Stimulated activated naive B cell treated with anti-CD40 and anti-IgM and Interleukin-4, amounts not matched to agents 10 μg/mL and 1 μg/mL and 100 μg/mL, for 72 hours (primary cell): ENCODE measurements at places on chromosomes 3 and 15.
A peak's percentile ranks its signal among the peaks of the same experiment; 100 is the strongest.

- DNase-seq, result no peak
Observed at GRCh38 chr15:100101426-100102089, 240.2 kb downstream of the ADAMTS17 start.

GRCh38 chr3:2944628-2945027 is 165.5 kb downstream of the IL5RA start:
- DNase-seq, result no peak

DNA sequence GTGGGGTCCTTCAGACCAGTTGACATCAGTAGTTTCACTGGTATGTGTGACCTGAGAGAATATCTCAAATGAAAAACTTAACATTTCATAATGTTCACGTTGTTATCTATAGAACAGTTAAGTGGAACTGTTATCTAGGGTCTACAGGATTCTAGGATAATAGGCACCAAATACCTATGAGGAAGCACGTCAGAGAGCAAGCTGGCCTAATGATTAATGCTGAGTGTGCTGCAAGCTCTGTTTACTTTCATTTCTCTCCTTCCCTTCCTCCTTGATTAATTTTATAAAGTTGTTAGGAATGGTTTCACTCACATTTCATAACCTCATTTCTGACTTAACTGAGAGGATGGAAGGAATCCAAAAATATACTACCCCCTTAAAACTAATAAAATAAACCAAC is 362.5 kb upstream of the ZNF717 start:
- DNase-seq, result no peak

DNA sequence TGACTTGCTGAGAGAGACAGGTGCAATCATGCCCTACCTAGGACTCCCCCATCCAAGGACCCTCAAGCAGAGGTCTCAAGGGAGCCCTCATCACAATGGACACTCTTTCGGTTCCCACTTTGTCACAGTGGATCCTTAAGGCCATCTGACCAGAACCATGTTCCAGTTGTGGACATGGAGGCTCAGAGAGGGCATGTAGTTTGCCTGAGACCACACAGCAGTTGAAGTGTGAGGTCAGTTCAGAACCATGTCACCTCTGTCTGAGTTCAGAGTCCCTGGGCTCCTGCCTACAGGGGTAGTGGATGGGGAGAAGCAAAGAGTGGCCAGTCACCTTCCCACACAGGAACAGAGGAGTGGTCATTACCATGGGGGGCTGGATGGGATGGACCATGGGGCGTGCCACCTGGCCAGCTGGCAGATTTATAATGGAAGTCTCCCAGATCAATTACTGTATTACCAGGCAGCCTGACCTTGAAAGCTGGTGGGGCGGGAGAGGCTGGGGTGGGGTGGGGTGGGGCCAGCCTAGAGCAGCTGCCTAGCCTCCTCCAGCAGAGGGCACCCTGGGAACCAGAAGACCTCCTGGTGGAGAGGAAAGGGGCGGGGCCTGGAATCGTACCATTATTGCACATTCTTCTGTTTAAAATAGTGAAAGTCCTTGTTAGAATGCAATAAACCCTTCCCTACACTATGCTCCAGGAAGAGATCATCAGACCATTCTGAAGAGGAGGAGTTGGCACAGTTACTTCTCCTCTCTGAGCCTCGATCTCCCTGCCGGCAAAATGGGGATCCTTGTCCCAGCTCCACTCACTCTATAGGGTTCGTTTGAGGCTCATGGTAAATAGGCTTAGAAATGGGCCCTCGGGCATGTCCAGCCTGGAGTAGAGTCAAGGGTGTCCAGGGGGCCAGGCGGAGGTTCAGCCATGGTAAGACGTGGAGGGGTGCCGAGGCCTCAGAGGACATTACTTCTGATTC is 26.9 kb upstream of the LINGO1 start:
- DNase-seq, result no peak

- DNase-seq, result peak; percentile 76
Observed at GRCh38 chr3:36969540-36970432, 23.1 kb downstream of the EPM2AIP1 start.

DNA sequence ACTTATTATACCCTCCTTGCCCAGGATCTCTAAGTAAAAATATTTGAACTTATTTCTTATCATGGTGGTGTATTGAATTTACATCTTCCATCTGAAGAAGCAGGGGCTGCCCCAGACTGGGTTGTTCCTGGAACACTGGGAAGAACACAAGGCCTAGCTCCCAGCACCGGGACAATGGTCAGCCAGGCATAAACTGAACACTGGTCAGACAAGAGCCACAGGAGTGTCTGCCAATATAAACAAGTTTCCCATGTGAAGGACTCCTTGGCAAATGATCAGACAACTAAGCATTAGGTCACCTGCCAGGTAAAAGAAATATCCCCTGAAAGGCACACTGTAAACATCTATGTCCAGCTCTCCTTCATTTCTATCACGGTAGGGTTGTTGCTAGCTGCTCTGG is 172.4 kb downstream of the ATP8B4 start:
- DNase-seq, result no peak

- no peak for DNase-seq
Observed at GRCh38 chr3:133899311-133899710, 3.6 kb upstream of the RAB6B start.

DNA sequence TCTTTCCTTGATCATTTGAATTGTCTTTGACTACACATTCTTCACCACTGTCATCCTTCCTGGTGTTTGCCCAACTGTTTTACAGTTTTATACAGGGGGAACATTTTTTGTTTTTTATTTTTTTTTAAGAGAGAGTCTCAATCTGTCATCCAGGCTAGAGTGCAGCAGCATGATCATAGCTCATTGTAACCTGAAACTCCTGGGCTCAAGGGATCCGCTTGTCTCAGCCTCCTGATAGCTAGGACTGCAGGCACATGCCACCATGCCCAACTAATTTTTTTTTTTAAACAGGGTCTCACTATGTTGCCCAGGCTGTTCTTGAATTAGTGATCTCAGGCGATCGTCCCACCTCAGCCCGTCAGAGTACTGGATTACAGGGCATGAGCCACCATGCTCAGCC is 222.6 kb downstream of the BBX start:
- no peak for DNase-seq

- DNase-seq, result peak; percentile 58
Observed at GRCh38 chr15:50876989-50877360, 31.5 kb upstream of the AP4E1 start.

DNA sequence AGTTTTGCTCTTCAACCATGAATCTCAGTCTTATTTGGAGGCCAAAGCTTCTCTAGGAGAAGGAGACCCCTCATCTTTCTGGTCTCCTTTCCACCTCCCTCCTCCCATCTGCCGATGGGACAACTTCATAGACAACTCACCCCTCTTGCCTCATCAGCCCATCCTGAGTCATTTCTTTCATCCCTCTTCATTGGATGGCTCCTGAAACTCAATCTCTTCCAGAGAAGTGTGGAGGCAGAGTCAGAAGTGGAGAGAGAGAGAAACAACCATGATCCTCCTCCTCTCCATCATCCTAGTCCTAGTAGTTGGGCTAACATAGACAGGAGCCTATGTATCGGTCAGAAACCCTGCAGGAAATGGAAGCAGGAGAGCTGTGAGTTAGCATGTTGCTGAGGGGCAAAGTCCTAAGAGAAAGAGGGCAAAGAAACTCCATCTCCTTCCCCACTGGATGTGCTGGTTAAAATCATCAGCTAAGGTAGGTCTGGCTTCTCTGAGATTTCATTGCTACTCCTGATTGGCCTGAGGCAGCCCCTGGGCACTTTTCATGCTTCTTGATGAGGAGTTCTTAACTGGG is 21.3 kb upstream of the HCN4 start:
- no peak for DNase-seq

- DNase-seq, result no peak
Observed at GRCh38 chr15:27124287-27124871, 153.4 kb downstream of the GABRG3 start.

DNA sequence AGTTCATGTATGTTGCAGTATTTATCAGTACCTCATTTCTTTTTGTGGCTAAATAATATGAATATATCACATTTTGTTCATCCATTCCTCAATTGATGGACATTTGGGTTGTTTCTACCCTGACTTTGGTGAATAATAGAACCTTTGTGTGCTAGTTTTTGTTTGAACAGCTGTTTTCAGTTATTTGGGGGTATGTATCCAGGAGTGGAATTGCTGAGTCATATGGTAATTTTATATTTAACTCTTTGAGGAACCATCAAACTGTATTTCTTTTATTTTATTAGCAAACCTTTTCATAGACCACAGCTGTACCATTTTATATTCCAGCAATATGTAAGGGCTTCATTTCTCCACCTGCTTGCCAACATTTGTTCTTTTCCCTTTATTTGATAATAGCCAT is 38.4 kb upstream of the RBM5 start:
- DNase-seq, result no peak

DNA sequence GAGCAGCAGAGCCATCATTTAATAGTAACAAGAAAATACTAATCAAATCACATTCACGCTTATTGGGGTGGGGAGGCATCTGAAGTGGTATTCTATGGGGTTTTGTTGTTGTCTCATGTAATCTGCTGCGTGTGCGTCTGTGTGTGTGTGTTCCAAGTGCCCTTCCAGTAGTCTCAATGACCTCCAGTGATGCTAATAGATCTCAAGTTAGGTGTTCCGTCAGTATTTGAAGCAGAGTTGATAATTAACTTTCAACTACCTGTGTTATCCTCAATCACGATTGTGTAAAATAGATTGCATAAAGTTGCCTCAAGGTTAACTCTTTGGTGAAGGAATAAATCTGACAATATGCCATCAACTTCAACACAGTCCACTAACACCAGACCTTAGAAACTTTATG is 375.0 kb downstream of the MECOM start:
- DNase-seq, result no peak

DNA sequence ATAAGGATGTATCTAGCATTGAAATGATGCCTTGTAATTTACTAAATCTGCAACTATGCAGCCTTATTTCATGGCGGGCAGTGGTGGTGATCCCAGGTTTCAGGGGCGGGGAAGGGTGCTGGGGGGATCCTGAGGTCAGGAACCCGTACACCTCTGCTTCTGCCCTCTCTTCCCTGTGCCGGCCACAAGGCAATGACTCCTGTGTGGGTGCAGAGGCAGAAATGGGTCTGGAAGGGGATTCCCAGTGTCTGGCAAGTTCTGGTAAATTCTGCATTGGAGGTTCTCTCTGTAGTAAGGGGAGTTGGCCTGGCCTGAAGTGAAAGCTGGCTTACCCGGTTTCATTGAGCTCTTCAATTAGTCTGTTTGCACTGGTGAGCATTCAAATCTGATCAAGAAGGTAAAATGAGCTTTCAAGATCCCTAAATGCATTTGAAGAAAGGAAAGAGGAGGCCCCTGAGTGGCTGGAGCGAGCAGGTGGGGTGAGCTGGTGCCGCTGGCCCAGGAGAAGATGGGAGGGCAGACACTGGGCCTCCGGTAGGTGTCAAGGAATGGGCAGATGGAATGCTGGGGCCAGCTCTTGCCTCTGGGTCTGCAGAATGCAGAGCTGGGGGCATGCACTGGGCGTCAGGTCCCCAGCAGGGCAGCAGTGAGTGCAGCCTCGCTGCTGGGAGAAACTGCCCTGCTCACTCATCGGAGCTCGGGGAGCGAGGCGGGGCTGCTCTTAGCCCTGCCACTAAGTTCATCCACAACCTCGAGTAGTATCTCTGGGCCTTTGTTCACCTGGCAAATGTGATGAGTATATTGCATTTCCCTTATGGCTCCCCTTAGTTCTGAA is 13.7 kb downstream of the NRROS start:
- no peak for DNase-seq

DNA sequence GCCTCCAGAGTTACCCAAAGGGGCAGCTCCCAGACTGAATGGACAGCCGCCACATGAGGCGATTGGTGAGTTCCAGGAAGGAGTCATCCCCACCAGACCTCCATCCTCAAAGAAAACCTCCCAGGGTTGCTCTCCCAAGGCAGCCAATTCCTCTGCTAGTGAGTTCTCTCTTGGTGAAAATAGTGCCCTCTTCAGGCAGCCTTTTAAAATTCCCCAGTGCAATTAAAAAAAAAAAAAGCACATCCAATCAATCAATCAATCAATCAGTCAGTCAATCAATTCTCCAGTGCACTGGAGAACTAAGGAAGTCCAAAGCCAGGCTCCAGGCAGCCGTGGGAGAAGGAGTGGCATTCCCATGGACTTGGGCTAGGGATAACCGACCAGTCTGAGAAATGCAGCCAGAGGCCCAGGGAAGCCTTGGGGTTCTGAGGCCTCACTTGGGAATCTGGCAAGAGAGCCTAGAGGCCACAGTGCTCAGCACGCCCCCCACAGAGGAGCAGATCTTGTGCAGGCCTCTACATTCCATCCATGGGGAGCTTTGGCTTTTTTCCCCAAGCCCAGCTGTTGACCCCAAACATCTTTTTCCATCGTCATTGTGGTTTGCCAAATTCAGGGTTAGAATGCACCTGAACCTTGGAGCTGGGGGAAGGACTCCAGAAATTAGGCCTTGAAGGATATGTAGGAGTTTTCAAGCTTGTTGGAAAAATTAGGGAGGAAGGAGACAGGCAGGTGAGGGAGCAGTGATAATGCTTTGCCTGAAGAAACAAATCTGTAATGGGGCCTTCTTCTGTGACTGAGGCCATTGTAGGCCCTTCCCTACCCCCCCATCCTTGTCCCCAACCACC is 4.8 kb downstream of the PAQR5 start:
- no peak for DNase-seq
